HTR-8/SVneo (cell line): ENCODE measurements at places on chromosomes 5 and 9.

DNA sequence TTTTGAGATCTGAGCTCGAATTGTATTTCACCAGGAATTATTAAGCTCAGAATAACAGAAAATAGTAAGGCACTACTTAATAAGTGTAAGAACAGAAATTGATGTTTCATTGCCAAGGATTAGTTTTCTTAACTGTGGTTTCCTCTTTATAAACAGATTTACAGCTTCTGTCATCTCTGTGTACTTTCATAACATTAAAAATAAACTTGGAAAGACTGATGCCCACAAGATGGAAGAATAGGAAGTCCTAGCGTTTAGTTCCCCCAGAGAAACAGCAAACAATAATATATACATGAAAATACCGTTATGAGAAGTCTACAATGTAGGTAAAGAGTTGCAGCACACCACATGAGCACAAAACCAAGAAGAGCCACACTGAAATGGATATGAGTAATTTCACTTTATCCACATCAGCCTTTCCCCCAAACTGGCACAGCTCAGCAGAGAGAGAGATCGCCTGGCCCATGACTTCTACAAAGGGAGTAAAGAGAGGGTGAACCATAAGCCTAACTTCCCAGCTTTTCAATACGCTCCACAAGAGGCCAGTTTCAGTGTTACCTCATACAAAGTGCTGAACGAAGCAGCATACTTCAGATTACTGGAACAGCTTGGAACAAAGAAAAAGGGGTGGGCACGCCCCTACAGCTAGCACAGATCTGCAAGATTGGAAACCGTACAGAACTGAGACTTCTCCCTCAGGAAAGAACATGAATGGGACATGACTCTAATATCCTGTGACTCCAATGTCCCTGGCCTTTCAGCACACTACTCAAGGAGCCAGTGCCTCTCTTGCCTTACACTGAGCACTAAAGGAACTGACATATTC lies 75.4 kb downstream of the EMB start:
- DNase-seq = no peak

DNA sequence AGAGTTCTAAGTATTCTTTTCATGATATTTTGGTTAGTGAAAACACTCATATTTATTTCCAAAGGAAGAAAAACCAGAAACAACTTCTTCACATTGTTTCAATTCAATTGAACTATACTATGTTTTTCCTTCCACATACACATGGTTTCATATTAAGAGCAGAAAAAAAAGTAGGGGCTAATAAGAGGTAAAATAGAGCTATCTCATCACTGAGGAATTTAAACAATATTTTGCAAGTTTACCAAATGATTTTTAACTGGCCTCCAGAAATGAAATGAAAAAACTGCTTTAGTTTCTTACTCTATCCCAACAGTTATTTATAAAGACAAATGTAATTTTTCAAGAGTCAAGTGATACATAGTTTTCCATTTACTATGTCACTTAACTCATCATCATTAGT lies 233.5 kb downstream of the RFX3 start:
- no peak for DNase-seq

DNA sequence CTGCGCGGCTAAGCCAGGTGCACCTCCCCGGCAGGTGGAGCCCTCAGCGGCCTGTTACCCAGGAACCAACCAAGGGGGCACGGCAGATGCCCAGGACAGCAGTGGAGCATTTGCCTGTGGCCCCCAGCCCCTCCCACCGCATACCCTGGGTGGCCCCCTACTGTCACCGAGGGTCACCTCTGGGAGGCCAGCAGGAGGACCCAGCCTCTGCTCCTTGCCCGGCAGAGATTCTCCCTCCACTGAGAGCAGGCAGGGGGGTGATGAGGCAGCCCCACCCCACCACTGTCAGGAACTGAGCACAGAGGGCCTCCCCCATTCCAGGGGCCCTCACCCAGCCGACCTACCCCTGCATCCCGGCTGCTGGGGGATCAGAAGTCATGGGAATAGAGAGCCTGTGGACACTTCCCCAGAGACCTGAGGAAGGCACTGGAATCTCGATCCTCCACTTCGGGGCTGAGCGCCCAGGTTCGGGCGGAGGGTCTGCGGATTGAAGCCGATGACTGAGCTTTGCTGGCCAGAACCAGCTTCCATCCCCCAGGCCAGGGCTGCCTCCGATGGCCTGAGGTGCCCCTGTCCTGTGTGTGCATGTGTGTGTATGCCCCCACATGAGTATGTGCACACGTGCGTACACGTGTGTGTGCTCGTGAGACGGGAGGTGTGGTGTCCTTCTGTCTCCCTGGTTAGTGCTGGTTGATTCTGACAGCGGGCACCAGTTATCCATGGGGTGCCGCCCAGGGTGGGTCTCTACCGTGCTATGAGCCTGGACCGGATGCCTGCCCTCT lies at the start of gene QRFP:
QRFP (minus strand) TSS at position 580 of the 782 bp plus-strand sequence. CDS start 2,974 bp downstream, outside the sequence.
- DNase-seq = no peak

- DNase-seq = no peak
Measured at GRCh38 chr5:89396278-89396954, 513.4 kb upstream of the MEF2C start.

DNA sequence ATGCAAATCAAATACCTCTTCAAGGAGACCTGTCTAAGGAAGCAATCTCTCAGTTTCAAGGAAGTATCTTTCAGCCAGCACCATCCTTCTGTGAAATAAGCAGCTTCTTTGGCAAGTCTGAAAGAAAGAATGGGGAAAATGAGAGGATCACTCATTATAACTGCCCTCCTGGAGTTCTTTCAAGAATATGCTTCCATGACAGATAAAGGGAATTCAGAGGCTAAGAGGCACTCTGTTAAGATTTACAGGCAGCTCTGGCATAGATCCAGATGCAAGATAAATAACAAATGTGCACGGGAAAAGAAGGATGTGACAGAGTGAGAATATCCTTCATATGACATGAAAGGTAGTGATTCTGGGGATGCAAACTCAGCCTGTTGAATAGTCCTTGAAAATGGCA lies 348.2 kb upstream of the CCNG1 start:
- DNase-seq = no peak

DNA sequence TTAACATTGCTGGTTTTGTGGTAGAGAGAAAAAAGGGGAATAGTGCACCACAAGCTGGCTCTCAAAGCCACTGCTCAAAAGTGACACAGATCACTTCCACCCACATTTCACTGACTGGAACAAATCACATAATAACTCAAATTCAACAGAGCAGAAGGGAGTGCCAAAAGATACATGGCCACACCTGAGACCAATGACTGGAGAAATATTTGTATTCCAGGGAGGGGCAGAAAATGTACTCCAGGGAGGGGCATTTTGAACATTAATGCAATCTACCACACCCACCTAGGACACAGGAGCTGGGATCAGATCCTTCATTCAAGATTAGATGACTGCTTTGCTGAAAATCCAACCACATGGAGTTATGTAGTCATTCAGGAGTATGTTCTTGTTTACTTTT lies 44.8 kb upstream of the ALDOB start:
- no peak for DNase-seq

DNA sequence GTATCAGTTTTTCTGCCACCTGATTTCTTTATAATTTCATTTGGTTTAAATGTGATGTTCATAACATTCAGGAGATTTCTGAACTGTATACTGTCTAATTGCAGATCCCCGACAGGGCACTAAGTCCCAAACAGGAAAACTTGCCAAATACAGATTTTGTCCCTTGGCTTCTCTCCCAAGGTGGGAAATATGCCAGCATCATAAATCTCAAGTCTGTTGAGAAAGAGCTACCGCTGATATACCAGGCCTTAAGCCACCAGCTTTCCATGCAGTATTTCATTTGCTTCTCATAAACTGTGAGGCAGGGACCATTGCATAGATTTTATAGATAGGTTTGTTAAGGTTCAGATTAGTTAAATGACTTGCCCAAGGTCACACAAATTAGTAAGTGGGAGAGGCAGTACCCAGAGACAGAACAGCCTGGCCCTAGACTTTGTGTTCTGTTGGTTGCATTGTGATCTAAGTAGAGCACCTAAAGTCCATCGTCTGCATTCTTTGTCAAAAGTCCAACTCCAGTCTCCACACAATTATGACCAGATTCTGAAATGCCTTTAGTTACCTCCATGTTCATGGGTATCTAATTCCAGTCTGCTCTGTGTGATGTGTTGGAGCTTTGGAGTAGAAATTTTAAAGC lies 16.2 kb downstream of the GPR21 start:
- DNase-seq = peak; percentile 35

DNA sequence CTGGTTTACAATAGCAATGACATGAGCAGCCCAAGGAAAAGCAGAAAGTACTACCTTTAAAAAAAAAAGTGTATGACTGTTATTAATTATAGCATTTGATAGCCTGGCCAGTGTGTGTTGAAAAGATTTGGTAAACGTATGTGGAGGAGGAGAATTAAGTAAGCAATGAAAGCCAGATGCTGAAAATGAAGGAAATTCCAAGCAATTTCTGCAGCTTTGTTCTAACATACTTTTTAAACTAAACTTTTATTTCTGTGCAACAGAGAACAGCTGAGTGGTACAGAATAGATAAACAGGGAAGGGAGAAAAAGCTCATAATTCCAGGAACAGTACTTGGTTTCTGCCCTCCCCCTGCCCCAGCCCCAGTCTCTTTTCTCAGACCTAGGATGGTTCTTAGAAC lies 252.6 kb downstream of the ADAMTSL1 start:
- DNase-seq = no peak

- DNase-seq = peak; percentile 95
Measured at GRCh38 chr5:43193181-43193893, 1.3 kb downstream of the NIM1K start.

DNA sequence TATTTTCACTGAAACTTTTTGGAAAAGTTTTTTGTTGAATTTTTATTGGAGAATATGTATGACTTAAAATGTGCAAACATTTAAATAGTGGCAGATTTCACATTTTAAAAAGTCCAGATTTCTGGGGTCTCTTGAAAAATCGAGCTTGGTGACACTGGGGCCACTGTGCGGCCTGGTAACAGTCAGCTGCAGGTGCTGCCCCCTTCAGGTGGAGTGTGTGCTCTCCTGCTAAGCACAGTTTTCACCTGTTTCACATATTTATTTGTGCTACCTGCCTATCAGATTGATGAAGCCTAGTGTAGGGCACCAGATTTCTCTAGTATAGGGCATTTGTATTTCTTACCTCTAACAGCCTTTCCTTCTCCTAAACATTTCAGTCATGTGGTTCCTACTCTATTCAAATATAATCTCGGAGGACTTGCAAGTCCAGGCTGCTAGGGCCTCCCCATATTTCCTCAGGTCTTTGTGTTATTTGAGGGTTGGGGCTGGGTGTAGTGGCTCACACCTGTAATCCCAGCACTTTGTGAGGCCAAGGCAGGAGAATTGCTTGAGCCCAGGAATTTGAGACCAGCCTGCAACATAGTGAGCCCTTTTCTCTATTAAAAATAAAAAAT lies 95.8 kb upstream of the KLF9 start:
- no peak for DNase-seq

DNA sequence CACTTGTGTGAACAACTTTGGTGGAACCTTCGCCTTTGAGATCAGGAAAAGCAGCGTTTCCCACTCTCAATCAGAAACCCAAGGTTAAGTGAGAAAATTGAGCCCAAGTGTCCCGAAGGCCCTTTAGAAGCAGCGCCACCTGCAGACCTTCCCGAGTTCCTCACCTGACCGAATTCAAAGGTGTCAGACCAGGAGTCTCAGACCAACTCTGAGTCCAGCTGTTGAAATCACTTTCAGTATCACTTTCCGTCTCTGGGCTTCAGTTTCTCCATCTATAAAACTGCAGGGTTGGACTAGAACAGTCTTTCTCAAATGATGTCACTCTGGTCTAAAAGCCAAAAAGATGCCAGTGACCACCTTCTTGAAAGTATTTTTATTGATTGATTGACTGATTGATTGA lies 31.7 kb upstream of the GRHPR start:
- DNase-seq = no peak

DNA sequence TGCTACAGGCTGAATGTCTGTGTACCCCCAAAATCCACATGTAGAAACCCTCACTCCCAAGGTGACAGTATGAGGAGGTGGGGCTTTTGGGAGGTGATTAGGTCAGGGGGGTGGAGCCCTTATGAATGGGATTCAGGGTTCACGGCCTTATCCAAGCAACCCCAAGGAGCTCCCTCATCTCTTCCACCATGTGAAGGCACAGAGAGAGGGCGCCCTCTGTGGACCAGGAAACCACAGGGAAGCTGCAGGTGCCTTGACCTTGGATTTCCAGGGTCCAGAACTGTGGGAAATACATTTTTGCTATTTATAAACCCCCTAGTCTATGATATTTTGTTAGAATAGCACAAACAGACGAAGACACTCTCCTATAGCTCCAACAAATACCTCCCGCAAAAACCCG lies 53.6 kb upstream of the IRX2 start:
- DNase-seq = no peak

DNA sequence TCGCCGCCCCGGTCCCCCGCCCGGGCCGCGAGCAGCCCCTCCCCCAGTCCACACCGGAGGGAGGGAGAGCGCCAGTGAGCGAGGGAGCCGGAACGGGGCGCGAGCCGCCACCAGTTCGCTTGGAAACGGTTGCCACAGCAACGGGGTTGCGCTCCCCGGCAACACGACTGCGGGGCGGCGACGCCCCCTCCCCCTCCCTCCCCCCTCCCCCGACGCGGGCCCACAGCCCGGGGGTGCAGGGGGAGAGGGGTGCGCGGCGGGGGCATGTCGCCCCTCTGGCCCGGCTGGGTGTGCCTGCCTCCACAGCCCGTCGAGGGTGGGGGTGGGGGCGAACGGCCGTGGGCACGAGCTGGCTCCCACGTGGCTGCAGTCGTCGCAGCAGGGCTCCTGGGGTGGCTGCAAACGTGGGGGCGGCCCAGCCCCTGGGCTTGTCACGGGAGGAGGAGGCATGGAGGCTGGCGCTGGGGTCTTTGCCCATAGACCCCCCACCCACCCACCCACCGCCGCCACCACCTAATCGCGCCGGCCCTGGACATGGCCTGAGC lies 524 bp downstream of the PRR7 start:
- DNase-seq = no peak

DNA sequence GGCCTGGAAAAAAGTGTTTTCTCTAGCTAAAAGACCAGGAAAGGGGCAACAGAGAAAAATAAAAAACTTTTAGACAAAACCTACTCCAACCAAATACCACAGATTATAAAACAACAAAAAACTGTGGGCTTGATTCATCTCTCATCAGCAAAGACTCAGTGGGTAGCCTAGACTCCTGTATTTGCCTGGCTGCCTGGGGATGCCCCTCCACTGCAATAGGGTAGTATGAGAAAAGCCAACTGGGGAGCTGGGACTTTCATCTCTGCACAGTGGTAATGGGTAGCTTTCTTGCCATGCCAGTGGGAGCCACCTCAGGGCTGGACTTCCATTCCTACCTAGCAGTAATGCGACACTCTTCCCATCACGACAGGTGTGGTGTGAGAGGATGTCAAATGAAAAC lies 7.5 kb downstream of the ZNF484 start:
- no peak for DNase-seq

- peak; percentile 73 for DNase-seq
Measured at GRCh38 chr5:16550316-16550952, 66.4 kb downstream of the RETREG1 start.

DNA sequence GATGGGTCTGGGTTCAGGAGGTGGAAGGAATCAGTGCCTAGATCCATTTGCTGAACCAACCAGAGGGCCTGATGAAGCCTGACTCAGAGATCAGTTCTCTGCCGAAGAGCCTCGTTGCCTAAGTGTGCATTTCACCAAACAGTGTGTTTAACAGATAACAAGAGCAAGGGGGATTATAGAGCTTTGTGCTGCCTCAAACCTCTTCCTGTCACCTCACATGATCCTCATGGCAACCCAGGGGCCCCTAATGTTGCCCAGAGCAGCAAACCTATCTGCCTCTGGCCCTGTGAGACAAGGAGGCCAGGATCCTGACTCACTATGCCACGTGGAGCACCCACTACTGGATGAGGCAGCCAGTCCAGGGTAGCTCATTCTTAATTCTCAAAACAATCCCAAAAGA lies 66.3 kb upstream of the EPB41L4B start:
- no peak for DNase-seq

- no peak for DNase-seq
Measured at GRCh38 chr5:10671041-10672008, 89.7 kb downstream of the DAP start.
